Fibroblast of villous mesenchyme (primary cell): ENCODE measurements at places on chromosomes 6 and 20. TPM values are rescaled to one million over a fixed set of nuclear protein-coding genes. Genes with fewer than 3 reads are reported as not detected.

RIMS4 gene
- total RNA-seq: under 0.01 TPM in 1 of 2 replicates, not detected in the other

DNA sequence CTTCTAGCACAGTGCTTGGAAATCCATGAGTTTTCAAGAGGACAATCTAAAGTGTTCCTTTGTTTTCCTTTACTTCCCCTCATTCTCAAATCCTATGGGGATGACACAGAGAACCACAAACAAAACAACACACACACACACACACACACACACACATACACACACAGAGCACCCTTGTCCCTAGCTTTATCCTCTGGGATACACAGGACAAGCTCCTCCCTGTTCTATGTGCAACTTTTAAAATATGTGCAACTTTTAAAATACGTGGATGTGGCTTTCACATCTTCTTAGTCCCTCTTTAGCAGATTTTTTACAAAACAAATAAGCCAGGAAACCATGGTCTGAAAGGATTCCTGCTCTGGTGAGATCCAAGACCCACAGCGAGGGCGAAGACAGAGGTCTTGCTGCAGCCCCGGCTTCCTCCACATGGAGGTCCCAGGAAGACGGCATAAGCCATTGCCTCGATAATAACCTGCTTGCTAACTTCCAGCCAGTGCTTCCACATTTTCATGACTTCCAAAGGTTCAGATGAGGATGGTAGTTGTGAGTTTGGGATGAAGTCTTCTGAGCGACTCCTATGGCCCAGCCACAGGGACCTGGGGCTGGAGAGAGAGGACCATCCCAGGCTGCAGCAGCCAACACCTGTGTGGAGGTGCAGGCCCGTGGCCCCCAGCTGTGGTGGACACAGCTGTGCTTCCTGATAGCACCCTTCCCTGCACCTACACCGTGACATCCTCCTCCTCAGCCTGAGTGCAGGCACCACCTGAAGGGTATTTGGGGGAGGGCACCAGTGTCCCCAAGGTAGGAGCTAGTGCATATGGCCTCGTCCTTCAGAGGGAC lies 62.8 kb upstream of the CD93 start:
- DNase-seq: no peak

GRCh38 chr6:75991941-75992340 lies 80.5 kb downstream of the IMPG1 start:
- DNase-seq: no peak

GRCh38 chr6:145883263-145883662 lies 68.7 kb upstream of the FBXO30 start:
- no peak for DNase-seq

DNA sequence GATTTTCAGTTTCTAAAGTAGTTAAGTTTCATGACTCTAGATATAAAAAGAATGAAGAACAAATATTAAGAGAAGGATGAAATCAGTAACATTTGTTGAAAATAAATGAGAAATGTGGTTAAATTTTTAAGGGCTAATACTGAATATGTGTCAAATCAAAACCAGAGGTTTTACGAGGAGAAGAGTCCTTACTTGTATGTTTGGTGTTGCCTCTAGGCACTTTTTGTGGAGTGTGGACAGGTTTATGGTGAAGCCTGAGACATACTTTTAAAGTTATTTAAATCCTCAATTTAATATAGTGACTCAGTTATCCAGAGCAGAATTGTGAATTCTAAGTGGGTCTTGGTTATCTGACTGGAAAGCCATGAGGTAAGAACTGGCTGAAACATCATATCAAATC lies 68.7 kb downstream of the COL19A1 start:
- DNase-seq: no peak
